ENCODE measurements at places on chromosomes 1 and 21.

- no peak for DNase-seq
Measured at GRCh38 chr1:222441066-222441465, 106.8 kb downstream of the HHIPL2 start.

GRCh38 chr1:111570781-111571181 lies 48.8 kb upstream of the RAP1A start:
- peak; percentile 68 for DNase-seq

GRCh38 chr1:16091296-16091695 lies 17.8 kb upstream of the FAM131C start:
- no peak for DNase-seq

DNA sequence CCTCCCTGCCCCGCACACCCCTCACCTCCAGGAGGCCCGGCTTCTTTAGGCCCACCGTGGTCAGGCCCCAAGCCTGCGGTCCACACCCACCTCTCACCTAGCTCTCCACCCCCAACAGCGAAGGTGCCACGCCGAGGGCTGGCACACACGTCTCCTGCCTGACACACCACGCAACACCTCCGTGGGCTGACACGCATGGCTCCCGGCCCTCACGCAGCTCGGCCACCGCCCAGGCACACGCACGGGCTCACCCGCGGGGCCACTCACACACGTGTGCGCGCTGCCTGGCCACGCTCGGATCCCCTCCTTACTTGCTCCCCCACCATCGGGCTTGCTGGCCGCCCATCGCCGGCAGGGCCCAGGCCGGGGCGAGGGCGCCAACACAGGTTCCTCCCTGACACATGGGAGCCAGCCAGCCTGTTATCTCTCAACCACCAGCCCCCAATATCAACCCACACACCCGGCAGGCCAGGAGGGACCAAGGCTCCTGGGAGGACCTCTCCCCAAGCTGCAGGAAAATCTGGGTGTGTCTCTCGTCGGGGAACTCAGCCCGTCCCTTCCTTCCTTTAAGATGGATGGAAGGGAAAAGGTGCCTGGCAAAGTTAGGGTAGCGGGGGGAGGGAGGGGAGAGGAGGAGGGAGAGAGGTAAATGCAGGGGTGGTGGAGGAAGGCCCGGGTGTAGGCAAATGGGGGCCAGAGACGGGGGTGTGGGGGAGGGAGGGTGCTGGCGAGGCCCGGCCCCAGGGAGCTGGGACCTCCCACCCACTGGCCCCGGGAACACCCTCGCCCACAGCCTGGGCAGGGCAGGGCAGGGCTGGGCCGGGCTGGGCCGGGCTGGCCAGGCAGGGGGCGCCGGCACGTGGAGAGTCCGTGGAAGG lies 546 bp downstream of the ELOVL1 start:
- DNase-seq = peak; percentile 55

GRCh38 chr1:158996998-158997397 lies 12.7 kb upstream of the IFI16 start:
- no peak for DNase-seq
